Activated CD4-positive, alpha-beta T cell treated with anti-CD3 and anti-CD28 coated beads, Interleukin-2, amount 50 U/mL, for 1 hour (primary cell): ENCODE measurements at places on chromosomes 11 and 22.

DNA sequence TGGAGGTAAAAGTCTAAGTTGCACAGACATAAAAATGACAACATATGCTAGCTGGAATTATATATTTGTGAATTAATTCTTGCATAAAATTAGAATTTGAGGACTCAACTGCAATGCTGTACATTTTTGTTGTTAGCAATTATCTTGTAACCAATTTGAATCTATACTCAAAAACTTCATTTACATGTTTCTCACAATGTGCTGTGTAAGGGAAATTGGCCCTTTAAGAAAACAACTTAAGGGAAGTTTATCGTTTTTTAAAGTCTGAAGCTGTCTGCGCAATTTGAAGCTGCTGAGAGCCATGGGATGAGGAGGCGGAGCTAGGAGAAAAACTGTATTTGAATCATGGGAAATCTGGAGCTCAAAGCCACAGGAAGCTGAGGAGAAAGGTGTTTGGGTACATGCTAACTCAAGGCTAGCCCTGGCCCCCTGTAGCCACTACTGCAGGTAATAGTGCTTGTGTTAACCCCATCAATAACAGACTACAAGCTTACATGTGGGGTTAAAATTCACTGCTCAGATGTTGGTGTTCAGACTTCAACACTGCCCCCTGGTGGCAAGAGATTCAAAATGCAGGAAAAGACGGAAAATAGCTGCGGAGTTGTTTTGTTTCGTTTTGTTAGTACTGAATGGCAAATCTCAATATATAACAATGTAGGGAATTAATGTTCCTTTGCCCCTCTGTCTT, 126.1 kb downstream of the BRD1 start:
- no peak for DNase-seq

GRCh38 chr11:32184041-32184722, 93.3 kb downstream of the RCN1 start:
- DNase-seq, result no peak

- DNase-seq, result no peak
Observed at GRCh38 chr11:74971424-74971823, 17.3 kb upstream of the NEU3 start.

GRCh38 chr11:396948-397548, 3.0 kb downstream of the PKP3 start:
- DNase-seq, result peak; percentile 45

DNA sequence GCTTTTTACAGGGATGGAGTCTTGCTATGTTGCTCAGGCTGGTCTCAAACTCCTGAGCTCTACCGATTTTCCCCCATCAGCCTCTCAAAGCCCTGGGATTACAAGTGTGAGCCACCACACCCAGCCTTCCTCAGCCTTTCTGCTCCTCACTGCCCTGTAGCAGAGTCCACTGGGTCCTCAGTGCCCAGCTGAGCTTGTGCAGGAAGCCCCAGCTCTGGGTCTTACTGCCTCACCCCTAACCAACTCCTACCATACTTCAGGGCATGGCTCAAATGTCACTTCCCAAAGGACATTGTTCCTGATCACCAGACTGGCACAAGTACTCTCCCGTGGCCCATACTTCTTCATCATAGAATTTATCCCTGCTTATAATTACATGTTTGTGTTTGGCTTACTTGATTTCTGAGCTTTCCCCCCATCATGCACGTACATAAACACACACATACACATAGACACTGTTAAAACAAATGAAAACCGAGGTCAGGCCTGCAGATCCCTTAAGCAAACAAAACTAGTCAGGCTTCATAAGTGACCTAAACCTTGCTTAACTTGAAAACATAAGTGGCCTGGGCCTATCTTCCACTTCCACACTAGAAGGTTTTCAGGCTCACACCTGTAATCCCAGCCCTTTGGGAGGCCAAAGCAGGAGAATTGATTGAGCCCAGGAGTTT, 14.0 kb upstream of the SLC43A3 start:
- DNase-seq, result no peak

GRCh38 chr11:83568516-83568915, 282.3 kb upstream of the CCDC90B start:
- DNase-seq, result no peak

DNA sequence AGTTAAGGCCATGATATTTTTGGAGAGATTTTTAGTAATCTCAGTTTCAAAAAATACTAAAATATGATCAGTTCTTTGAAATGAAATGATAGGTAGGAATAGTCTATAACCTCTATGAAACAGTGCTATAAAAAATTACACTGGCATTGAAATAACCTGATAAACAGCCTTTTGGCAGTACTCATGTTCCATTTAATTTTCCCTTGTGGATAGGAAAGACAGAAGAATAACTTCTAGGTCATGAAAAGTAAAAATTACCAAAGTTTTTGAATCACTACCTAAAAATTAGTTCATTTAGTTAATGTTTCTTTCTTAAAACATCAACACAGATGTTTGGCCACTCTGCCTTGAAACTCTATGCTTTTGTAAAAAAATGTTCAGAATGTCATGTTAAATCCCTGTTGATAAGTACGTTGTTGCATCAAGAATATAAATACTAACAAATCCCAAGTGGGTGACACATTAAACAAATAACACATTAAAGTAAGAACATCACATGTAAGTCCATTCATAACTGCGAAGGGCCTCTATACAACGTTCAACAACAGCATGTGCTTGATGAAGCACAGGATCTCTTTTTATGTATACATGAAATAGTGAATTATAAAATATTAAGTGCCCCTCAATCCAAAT, 290.2 kb downstream of the SWAP70 start:
- no peak for DNase-seq

GRCh38 chr11:59600636-59601035, 14.9 kb downstream of the OSBP start:
- DNase-seq, result no peak
